Stimulated activated CD4-positive, alpha-beta T cell treated with anti-CD3 and anti-CD28 coated beads, TNF-alpha, amount 100 ng/mL, for 24 hours (primary cell): ENCODE measurements at places on chromosomes 4 and X.

GRCh38 chr4:76105652-76106051 lies 31.1 kb downstream of the ART3 start:
- no peak for DNase-seq

- DNase-seq = no peak
Measured at GRCh38 chr4:140720387-140721304, 35.5 kb downstream of the TBC1D9 start.

DNA sequence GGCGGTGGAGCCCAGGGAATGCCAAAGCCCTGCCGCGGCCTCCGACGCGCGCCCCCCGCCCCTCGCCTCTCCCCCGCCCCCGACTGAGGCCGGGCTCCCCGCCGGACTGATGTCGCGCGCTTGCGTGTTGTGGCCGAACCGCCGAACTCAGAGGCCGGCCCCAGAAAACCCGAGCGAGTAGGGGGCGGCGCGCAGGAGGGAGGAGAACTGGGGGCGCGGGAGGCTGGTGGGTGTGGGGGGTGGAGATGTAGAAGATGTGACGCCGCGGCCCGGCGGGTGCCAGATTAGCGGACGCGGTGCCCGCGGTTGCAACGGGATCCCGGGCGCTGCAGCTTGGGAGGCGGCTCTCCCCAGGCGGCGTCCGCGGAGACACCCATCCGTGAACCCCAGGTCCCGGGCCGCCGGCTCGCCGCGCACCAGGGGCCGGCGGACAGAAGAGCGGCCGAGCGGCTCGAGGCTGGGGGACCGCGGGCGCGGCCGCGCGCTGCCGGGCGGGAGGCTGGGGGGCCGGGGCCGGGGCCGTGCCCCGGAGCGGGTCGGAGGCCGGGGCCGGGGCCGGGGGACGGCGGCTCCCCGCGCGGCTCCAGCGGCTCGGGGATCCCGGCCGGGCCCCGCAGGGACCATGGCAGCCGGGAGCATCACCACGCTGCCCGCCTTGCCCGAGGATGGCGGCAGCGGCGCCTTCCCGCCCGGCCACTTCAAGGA lies at the start of gene FGF2:
FGF2 (plus strand) TSS at position 279 of the 705 bp plus-strand sequence; CDS start at position 623, 344 bp downstream.
- DNase-seq = no peak

DNA sequence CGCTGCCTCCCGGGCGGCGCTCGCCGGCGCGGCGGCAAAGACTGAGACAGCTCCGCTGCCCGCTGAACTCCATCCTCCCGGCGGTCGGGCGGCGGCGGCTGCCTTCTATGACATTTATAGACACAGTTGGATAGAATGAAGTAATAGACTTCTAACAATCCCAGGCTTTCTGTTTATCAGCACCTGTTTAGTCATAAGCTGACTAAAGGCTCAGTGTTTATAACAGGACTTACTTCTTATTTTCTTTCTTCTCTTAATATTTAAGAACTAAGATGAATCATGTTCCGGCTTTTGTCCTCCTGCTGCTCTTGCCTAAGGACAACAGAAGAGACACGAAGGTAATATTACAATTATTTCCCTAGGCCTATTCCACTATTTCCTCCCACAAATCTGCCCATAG lies 3.9 kb downstream of the ARL13A start:
- DNase-seq = no peak

DNA sequence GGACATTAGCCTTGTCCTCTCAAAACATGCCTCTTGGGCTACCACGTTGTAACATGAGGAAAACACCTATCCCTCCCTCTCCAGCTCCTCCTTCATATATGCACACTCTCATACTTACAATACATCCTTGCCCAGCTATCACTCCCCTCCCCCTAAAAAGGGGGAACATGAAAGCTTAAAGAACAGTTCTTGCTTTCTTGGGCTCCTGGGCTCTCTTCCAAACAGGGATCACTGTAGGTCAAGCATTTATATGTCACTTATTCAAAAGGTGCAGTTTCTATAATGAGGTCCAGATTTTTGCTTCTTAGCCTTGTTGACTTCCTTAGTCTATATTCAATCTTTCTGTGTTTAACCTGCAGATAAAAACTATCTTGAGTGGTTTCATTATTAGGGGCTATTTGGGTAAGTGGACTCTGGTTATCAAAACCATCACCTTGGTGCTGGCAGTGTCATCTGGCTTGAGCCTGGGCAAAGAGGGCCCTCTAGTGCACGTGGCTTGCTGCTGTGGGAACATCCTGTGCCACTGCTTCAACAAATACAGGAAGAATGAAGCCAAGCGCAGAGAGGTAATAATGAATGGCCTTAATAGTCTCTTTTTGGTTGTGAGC lies 119.4 kb downstream of the AKAP4 start:
- no peak for DNase-seq

- no peak for DNase-seq
Measured at GRCh38 chr4:128528793-128529553, 241.4 kb upstream of the PGRMC2 start.

- no peak for DNase-seq
Measured at GRCh38 chr4:113336556-113336955, 287.1 kb downstream of the ANK2 start.

- DNase-seq = no peak
Measured at GRCh38 chr4:171025343-171025742, 787.9 kb upstream of the GALNTL6 start.

DNA sequence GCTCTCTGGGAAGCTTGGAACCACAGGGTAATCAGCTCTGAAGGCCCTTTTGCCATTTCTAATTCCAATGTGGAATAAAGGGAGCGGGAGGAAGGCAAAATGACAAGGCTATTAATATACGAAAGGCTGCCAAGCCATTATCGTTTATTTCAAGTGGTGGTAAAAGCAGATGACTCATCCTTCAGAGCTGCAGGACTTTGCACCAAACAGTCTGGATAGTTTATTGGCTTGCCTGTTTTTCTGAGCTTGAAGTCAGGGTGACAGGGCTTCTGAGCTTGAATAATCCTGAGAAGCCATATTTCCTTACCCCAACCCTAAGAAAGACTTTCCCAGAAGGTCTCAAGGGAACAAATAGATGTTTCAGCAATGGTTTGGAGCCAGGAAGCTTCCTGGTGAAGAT lies 7.7 kb upstream of the GABRE start:
- DNase-seq = no peak

DNA sequence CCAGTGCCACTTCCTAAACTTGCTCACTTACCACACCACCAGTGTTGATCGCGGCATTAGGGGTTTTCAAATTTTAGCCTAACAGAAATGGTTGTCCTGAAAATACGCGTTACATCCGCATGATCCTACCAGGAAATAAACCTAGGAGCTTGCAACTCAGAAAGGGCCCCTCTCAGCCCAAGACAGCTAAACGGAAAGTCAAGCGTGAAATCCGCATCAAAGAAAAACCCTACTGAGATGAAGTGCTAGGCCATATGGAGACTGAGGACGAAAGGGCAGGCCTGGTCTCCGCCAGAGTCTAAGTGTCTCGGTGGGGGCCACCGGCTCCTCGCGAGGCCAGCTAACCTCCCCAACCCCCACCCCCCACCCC lies 626 bp downstream of the YTHDC1 start:
- DNase-seq = no peak

- no peak for DNase-seq
Measured at GRCh38 chrX:147570483-147570882, 341.2 kb upstream of the FMR1 start.

DNA sequence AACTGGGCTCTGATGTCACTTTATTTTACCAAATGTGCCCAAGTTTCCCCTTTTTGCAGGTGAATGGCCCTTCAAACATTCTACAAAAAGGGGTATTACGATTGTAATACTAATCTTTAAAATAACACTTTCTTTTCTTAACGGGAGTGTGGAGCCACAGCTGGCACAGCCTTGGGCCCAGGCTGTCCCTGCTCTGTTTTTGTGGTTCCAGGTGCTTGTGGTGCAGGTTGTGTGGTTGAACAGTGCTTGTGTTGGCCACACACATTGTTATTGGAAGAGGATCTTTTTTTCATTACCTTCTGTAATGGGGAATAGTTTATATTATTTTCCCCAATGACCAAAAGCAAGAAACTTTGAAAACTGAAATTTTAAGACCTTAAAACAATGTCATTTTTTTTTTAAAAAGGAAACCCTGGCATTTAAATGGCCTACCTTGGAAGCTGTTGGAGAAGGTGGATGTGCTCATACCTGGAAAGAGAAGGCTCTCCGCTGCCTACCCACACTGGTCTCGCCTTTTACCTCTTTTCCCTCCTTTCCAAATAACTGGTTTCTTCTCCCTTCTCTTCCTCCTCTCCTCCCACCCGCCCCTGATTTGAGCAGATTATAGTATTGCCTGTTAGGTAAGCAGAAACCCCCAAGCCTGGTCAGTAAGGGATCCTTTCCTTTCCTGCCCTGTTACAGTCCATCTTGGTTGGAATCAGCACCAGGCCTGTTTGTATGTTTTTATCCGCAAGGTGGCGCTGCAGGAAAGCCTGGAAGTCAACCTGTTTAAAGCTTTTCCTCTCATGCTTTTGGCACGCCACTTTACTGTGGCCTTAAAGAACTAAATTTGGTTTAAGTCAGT lies 28.6 kb downstream of the HADH start:
- DNase-seq = peak; percentile 85

- no peak for DNase-seq
Measured at GRCh38 chr4:17941731-17942130, 79.8 kb downstream of the LCORL start.
